ENCODE measurements at places on chromosomes 7 and 10.

- DNase-seq: no peak
Observed at GRCh38 chr7:44625526-44626471, 19.4 kb downstream of the OGDH start.

GRCh38 chr10:102918817-102919245, 737 bp downstream of the CNNM2 start:
- DNase-seq: peak; percentile 53

GRCh38 chr7:131098527-131098926, 229.1 kb upstream of the MKLN1 start:
- DNase-seq: no peak

DNA sequence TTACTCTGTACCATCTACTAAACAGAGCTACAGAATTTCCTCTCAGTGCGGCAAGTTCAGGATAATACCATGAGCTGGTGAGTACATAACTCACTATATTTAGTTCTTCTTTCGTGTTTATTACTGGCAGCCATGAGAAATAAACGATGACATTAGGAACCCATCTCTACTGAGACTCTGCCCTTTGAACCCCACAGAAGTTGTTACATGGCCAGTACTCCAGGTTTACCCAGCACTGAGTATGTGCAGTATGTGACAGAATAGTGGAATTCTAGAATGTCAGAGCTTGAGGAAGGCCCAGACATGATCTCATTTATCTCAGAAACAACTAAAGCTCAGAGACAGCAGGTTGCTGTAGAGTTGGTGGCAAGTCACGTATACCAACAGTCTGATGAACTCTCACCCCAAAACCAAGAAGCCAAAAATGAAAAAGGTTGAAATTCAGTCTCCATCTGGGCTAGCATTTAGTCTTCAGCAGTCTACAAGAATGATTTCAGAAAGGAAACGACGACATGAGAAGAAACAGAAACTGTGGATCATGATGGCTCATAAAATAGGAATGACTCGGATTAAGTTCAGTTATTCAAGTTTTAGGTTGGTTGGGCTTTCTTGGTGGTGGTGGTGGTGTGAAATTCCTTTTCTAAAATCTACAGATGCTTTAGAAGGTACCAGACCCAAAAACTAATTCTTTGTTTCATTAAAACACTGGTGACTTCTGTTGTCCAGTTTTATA, 78.5 kb downstream of the SORBS1 start:
- no peak for DNase-seq

- peak; percentile 35 for DNase-seq
Observed at GRCh38 chr10:91162050-91162494, 58.4 kb upstream of the PCGF5 start.

DNA sequence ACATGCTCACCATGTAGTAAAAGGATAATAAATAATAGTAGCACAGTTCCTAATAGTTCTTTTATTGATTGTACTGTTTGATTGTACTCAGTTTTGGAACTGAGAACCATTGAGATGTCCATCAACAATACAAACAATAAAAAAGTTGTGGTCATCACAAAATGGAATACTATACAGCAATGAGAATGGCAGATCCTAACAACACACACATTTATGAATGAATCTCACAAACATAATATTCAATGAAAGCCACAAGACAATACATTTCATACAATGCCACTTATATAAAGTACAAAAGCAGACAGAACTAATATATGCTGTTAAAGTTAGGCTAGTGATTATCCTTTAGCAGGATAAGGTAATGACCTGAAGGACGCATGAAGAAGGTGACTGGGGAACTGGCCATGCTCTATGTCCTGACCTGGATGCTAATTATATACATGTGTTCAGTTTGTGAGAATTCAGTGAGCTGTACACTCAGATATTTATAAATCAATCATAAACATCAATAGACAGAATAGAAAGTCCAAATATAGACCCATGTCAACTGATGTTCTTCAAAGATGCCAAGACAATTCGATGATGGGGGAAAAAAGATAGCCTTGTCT, 70.0 kb downstream of the SMURF1 start:
- DNase-seq: no peak

DNA sequence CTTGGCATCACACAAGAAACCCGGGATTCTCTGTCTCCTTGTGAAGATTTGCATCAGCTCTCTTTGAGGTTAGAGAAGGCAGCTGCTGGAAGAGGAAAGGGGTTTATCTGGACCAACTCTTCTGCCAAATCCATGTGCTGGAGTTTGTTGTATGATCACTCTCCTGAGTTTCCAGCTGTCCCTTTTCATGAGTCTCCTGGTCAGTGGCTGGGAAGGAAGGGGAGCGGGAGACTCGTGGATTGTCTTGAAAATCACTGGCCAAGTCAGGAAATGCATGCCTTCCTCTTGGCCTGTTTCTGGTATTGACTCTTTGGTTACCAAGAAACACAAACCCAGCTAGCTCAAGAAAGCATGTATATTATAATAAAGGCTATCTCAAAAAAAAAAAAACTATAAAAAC, 38.8 kb downstream of the TACR2 start:
- no peak for DNase-seq

GRCh38 chr10:71765906-71766716, 7.2 kb downstream of the VSIR start:
- DNase-seq: no peak

GRCh38 chr10:77478247-77478961, 159.2 kb downstream of the KCNMA1 start:
- DNase-seq: no peak

- DNase-seq: no peak
Observed at GRCh38 chr7:1755783-1756625, 85.9 kb downstream of the ELFN1 start.

DNA sequence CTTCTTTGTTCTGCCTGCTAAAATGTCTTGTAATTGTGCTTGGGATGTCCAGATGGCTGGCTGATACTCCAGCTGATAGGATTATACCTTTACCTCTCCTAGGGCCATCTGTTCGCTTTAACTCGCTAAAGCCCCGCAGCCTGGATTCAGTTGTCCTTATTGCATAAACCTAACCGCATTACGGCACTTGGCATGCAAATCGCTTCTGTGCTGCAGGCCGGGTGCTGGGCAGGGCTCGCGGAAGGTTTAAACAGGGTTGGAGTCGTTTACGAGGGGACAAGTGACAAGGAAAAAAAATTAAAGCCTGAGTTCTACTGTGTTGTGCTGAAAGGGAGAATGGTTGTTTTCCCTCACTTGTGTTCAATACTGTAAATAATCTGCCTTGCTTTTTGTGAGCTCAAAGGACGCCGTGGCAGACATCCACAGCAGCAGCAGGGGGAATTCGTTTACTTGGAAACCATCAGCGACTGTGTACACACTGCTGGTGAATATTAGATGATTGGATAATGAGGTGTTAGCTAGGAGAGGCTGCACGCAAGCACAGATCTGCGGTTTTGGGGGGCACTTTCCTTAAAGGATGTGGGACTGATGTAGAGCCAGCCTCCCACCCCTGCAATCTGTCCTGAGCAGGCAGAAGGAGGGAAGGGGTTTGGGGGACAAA, 93.0 kb downstream of the EBF3 start:
- DNase-seq: no peak

DNA sequence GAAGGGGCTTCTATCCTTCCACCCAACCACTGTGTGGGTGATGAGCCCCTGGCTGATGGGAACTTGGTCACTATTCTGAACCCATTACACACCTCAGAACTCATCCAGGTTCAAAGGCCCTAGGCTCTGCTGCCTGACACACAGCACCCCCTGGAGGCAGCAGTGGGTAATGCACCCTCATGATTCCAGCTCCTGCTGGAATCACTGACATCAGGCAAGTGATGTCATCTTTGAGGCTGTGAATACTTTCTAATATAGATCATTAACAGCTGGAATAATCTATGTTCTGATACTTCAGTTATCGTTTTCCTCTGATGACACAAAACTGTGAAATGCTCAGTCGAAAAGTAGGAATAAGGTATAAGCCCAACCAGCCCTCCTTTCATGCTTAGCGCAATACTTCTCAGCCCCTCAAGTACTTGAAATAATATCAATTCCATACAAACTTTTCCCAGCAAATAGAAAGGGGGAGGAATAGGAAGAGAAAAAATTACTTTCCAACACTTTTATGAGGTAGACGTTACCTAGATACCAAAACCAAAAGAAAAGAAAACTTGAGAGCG, 7.5 kb upstream of the RBP3 start:
- peak; percentile 78 for DNase-seq

DNA sequence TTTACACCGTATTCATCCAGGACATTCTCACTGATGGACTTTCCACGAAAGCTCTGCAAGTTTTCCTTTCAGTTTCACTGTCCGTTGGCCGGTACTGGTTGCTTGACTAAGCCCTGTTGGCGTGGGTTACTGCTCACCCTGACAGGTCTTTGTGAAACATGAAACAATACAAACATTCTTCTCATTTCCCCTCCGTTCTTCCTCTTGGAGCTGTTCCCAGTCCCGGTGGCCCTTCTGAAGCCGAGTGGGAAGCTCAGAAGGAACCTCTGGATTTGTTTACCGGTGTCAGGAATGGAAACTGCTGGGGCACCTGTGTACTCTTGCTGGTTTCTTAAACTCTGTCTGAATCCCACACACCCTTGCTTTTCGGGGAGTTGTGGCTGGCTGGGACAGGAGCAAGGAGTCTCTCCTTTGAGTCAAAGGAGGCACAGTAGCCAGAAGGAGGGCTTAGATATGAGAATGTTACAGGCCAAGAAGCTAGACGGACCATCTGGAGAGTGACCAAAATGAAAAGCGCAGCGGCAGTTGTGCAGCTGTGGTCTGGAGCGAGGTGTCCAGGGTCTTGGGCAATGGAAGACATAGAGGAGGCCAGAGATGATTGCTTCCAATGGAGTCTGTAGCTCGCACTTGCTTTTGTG, 45.7 kb downstream of the LYZL2 start:
- no peak for DNase-seq

DNA sequence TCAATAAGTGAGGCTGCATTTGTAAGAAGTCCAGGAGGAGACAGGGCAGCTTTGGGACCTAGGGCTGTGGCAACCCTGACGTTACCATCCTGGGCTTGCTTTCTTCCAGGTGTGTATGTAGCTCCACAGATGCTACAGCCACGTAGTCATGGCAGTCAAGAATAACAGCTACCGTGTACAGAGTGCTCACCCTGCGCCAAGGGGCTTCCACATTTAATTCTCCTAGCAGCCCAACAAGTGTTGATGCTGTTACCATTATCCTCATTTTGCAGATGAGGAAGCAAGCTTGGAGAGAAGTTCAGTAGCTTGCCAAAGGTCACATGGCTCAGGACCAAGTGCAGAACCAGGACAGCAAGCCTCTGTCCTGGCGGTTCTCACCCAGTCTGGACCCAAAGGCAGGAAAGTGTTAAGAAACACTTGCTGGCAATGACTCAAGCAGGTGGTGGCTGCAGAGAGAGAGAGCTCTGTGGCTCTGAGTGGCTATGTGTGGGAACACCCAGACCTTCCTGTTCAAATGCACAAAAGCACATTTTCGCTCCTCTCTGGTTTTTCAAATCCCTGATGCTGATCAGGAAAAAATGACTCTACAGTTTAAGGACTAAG, 89.8 kb downstream of the CREM start:
- DNase-seq: no peak

DNA sequence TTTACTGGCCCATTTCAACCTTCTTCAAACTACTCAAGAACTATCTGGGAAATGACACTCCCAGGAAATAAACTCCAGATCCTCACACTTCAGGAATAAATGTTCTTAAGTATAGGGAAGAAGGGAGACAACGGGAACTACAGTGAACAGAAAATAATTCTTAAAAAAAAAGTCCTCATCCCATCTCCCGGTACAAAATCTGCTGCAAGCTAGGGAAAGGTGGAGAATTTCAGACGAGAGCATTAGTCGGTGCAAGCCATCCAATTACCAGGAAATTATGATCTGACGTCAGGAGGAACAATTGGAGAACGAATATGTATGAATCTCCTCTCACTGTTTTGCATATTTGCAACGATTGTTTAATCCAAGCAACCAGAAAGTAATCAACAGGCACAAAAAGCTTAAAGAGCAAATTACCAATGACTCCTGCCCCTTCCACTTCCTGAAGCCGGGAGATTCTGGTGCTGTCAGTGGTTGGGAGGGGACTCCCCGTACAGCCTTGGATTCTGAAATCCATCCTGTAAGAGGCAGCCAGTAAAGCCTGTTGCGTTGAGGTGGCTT, 15.1 kb upstream of the GATA3 start:
- DNase-seq: no peak

DNA sequence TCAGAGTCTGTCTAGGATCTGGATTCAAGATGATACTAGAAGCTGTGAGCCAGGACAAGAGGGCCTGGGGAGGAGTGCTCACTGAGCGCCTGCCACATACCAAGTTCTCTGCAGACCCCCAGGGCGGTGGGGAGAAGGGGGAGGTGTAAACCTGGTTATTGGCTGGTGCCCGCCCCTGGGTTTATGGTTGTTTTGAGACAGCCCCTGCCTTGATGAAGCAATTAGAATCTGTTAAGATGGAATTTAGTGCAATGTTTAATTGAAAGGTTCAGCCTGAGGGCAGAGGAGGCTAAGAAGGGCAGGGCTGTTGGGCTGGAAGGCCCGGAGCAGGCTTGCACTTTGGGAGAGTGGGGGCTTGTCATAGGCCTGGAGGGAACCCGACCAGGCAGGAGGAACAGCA, 42.7 kb downstream of the PRF1 start:
- no peak for DNase-seq

DNA sequence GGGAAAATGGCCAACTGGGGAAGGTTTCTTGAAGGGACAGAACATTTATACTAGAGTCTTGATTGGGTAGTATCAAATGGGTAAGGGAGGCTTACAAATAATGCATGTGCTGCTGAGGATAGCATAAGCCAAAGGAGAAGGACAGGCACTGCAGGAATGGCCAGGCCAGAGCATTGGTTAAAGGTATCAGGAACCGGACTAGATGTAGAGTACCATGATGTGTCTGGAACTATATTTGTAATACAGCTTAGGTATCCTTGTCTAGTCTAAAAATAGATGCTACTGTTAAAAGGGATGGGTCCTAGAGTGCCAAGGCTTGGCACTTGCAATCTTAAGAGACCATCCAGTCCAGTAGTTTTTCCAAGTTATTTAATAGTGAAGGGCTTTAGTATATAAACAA, 20.3 kb downstream of the TMEM243 start:
- no peak for DNase-seq

DNA sequence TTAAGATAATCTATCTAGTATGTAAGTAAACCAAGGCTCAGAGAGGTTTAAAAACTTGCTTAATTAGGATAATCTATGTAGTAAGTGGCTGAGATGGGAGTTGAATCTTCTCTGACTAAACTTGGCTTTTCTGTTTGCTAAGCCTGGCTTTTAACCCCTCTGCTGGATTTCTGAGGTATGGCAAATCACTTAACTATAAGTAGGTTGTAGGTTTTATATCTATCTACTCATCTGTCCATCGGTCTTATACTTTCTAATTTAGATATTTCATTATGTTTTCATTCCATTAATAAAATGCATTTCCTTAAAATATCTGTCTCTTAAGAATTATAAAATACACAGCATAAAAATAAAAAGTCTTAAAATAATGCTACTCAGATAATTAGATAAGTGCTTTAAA, 59.4 kb downstream of the ST7 start:
- DNase-seq: no peak

DNA sequence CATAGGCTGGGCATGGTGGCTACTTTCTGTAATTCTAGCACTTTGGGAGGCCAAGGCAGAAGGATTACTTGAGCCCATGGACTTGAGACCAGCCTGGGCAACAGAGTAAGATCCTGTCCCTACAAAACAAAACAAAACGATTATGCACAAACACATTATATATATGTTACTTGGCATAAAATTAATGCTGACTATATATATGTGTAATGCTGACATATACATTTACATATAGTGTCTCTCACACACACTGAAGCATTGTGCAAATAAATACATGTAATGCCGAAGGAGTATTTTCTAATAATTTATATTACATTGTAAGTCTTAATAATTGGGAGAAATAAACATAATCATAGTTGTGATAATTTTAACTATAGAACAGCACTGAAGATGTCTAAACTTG, 621.8 kb upstream of the ZNF722 start:
- DNase-seq: no peak

Measured in activated CD4-positive, CD25-positive, alpha-beta regulatory T cell treated with anti-CD3 and anti-CD28 coated beads, Interleukin-2, amount 50 U/mL, for 72 hours (primary cell).